HS-27A (cell line): ENCODE measurements at places on chromosomes 4 and X.

GRCh38 chrX:134883137-134883700 lies 107.6 kb upstream of the SMIM10 start:
- no peak for DNase-seq

DNA sequence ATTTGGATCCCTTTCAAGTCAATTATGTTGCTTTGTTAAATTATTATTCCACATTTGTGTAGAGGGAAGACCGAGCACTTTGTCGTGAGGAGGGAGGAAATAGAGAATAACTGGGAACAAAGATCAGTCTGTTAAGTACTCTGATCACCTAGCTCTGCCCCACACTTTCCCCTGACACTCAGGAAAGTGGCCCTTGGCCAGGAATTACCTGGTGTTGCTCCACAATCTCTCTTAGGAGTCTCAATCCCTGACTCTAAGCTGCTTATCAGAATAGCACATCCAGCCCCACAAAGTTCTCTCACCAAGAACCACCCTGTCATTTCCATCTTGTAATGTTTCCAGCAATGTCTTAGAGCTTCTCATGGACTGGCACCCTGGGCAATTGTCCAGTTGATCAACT lies 83.8 kb upstream of the BMPR1B start:
- DNase-seq = no peak

DNA sequence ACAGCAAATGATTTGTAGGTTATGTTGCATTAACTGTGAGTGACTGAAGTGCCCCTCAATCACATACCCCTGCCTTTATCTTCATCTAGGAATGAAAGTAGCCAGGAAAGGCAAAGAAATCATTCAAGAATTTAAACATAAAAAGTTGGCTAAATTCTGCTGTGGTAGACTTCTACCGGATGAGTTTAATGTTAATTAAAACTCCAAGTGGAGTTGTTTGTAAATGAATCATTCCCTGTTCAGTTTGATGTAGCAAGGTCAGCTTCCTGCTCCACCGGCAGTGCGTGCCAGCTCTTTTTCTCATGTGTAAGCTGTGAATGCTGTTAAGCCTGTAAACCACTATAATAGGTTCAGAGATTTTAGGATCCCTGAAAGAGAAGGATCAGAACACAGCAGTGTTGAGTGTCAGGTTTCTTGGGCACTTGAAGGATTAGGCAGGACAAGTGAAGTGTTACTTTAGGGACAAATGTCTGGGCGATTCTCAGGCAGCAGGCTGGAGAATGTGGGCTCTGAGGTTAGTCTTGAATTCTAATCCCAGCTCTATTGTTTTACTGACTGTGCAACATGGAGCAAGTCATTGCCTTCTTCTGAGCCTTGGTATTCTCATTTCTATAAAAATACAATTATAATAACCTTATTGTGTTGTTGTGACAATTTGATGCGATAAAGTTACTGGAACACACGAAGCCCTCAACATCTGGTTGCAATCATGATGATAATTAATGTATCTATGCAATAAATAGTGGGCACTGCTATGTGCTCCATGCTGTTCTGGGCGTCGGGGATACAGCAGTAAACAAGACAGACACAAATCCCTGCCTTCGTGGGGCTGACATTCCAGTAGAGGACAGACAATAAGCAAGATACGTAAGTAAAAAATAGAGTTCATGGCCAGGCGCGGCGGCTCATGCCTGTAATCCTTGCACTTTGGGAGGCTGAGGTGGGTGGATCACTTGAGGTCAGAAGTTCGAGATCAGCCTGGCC lies 112.0 kb downstream of the SHROOM3 start:
- no peak for DNase-seq

DNA sequence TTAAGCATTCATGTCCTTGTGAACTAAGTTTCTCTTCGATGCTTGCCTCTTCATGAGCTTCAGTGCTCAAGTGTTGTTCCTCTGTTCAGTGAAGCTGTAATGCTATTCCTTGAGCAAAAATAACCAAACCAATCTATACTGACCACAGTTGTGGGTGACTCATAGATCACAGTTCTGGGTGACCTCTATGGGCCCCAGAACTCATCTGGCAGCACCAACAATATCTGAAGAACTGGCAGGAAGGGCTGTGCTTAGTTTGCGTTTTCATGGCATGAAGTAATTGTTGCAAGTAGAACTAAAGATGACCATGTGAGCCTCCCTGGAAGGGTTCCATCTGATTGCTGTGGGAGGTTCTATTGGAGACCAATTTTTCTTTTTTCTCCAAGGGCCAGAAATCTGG lies 106.2 kb downstream of the CCNG2 start:
- no peak for DNase-seq

GRCh38 chrX:12896935-12897334 lies 9.5 kb upstream of the TLR8 start:
- no peak for DNase-seq

GRCh38 chrX:36388901-36389300 lies 469.4 kb downstream of the CFAP47 start:
- no peak for DNase-seq

- no peak for DNase-seq
Measured at GRCh38 chrX:17590892-17591740, 146.2 kb upstream of the SCML1 start.

DNA sequence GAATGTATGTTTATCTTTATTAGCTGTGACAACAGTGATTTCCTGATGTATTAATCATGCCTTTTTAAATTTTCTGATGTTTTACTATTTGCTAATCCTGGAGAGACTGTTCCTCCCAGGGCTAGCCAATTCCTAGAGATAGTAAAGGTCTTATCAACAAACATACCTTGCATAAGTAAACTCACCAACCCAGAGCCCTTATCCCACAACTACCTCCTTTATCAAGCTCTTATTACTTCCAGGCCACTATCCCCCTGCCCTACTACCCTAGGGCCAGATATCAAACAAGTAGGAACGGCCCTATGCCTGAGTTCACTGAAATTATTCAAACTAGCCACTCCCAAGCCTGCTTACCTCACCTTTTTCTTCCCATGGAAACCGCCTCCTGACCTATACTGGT lies 58.2 kb upstream of the NPNT start:
- DNase-seq = no peak

DNA sequence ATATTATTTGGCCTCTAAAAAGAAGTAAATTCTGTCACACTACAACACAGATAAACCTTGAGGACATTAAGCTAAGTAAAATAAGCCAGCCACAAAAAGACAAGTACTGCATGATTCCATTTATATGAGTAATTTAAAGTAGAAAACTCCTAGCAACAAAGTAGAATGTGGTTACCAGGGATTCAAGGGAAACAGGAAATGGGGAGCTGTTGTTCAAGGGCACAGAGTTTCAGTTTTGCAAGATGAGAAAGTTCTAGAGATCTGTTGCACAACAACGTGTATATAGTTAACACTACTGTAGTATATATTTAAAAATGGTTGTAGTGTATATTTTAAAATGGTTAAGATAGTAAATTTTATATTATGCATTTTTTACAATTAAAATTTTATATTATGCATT lies 25.4 kb downstream of the SEC31A start:
- peak; percentile 12 for DNase-seq

DNA sequence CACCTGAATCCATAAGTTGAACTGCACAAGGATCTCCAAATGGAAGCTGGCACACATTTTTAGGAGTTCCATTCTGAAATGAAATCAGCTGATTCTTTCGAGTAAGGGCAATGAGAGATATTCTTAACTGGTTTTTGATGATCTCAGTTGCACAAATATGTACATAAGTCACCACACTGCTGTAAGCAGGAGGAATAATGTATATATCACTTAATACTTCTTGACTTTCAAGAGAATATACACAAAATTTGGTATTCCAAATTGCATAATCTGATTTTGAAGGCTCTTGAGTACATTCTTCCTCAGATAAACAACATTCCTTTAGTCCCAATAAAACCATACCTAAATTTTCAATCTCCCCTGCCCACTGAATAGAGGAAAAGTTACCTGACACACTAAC lies 8.2 kb downstream of the FANCB start:
- DNase-seq = no peak

- no peak for DNase-seq
Measured at GRCh38 chrX:41665686-41666085, 23.1 kb upstream of the GPR34 start.

DNA sequence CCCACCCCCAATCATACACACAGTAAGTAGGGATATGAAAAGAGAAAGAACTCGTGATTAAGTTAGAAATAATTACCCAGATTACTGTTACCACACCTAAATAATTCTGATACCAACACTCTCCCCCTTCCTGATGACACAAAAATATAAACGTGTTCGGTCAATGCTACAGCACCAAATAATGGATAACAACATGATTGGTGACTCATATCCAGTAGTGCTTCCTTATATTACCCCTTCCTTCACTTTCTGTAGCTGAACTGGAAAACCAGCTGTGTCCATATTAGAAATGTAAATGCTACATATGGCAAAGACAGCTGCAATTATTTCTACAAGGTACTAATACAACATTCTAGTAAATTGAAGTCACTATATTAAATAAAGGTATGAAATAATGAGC lies 20.8 kb downstream of the EIF4E start:
- no peak for DNase-seq
